ENCODE measurements at places on chromosomes 12 and 14. TPM values are rescaled to one million over a fixed set of nuclear protein-coding genes. Genes with fewer than 3 reads are reported as not detected.

GRCh38 chr14:62736048-62737043, 308.9 kb downstream of the KCNH5 start:
- DNase-seq: no peak

- peak; percentile 45 for DNase-seq
Observed at GRCh38 chr14:99230208-99231151, 41.5 kb downstream of the BCL11B start.

- DNase-seq: no peak
Observed at GRCh38 chr14:100623961-100624360, 36.7 kb upstream of the BEGAIN start.

DNA sequence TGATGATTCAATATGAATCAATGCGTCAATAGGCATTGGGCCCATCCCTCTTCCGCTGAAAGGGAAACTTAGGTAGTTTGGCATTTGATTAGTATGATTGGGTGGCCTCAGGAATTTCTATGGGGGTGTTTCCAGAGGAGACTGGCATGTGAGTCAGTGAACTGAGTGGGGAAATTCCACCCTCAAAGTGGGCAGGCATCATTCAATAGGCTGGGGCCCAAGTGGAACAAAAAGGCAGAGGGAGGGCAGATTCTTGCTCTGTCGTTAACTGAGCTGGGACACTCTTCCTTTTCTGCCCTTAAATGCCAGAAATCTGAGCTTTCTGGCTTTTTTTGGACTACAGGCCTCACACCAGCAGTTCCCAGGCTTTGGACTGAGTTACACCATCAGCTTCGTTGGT, 373.5 kb downstream of the RPS29 start:
- no peak for DNase-seq

DNA sequence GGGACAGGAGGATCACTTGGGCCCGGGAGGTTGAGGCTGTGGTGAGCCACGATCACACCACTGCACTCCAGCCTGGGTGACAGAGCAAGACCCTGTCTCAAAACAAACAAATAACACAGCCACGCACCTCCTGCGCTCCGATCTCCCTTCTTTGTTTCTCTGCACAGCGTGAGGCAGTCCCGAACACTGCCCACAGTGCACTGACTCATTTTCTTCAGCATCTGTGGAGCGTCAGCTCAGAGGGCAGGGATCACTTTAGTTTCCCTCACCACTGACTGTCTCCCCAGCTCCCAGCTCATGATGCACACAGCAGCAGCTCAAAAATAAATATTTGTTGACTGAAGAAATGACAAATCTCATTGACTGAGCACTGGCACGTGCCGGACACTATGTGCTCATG, 883 bp upstream of the MYL2 start:
- no peak for DNase-seq

GRCh38 chr12:52010152-52010622, 3.4 kb downstream of the TAMALIN start:
- DNase-seq: peak; percentile 82

DNA sequence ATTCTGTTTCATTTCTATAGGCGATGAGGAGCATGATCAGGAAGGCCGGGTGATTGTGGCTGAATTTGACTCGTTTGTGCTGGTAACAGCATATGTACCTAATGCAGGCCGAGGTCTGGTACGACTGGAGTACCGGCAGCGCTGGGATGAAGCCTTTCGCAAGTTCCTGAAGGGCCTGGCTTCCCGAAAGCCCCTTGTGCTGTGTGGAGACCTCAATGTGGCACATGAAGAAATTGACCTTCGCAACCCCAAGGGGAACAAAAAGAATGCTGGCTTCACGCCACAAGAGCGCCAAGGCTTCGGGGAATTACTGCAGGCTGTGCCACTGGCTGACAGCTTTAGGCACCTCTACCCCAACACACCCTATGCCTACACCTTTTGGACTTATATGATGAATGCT, 1.9 kb downstream of the APEX1 start:
- no peak for DNase-seq

GRCh38 chr12:24111616-24112015, 162.1 kb upstream of the SOX5 start:
- DNase-seq: no peak

DNA sequence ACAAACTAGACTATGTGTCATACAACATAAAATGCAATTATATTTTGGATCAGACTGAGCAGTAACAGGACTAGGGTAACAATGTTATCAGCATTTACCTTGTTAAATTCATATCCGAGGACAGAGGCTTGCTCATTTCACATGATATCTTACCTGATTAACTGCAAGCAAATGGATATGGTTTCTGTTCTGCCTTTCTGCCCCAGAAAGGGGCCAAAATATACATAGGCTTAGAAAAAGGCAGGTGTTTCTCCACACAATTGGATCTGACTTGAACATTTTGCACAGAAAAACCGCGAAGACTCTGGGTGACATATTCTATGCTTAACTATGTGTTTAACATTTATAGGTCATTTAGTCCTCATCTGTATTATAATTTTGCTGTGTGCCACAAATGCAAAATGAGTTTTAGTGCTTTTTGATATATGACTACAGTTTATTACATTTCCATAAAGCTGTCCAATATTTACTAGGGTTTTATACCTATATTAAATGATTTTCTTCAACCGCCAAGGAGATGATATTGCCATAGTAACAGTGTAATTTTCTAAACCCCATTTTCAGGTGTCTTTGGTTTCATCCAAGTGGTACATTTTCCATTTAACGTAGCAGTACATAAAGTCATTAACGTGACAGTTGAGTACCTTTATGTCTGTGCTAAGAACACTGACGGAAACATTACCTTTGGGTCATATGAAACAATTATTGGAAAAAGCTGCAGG, 249.3 kb upstream of the KRR1 start:
- DNase-seq: peak; percentile 60

DNA sequence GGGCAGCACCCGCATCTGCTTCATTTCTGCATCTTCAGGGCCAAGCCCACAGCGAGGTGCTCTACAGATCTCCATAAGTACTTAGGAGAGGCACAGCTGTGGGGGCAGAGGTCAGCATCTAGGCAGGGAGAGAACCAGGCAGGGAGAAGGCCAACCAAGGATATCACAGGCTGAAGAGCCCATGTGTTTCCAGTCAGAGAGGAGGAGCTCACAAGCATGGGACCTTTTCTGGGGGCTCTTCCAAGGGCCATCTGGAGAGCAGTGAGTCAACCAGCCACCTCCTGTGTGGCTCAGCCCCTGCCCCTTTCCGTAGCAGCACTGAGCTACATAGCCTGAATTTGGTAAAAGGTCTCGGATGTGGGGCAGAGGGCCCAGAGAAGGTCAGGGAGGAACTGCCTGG, 78.5 kb downstream of the ARL6IP4 start:
- no peak for DNase-seq

- DNase-seq: no peak
Observed at GRCh38 chr14:94322648-94323570, at the start of gene SERPINA6. Gene SERPINA6, minus strand, starts transcription at chr14:94323336. Its CDS starts 8,688 bp downstream, at chr14:94314648.

DNA sequence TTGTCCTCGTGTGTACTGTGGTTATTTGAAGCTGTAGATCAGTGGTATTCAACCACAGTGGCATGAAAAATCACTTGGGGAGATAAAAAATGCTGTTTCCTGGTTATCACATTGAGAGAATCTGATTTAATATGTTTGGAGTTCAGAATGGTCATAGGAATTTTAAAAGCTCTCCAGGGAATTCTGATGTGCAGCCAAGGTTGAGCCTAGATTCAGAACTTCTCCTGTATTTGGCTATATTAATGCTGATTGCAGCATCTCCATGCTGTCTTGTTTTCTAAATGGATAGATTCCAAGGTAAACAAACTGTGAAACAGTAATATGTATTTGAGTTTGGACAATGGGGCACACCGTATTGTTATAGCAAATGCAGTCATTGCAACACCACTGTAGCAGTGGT, 982.2 kb upstream of the FBXO33 start:
- DNase-seq: no peak

GRCh38 chr12:33942172-33942571, 80.1 kb upstream of the ALG10 start:
- DNase-seq: no peak

- no peak for DNase-seq
Observed at GRCh38 chr12:39122562-39123204, 217.3 kb upstream of the CPNE8 start.

DNA sequence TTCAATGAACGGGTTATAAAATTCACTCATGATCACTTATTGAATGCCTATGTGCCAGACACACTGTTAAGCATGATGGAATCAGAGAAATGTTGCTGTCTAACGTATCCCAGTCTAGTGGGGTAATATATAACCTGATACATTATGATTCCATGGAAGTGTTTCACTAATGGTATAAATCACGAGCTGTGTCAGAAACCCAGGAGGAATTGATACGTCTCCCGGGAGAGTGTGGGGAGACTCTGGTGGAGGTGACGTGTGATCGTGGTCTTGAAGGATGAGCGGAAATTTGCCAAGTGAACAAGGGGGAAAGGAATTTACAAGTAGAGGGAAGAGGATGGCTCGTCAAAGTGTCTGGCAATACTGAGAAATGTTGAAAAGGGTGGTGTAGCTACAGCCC, 26.5 kb downstream of the MANSC1 start:
- DNase-seq: no peak

DNA sequence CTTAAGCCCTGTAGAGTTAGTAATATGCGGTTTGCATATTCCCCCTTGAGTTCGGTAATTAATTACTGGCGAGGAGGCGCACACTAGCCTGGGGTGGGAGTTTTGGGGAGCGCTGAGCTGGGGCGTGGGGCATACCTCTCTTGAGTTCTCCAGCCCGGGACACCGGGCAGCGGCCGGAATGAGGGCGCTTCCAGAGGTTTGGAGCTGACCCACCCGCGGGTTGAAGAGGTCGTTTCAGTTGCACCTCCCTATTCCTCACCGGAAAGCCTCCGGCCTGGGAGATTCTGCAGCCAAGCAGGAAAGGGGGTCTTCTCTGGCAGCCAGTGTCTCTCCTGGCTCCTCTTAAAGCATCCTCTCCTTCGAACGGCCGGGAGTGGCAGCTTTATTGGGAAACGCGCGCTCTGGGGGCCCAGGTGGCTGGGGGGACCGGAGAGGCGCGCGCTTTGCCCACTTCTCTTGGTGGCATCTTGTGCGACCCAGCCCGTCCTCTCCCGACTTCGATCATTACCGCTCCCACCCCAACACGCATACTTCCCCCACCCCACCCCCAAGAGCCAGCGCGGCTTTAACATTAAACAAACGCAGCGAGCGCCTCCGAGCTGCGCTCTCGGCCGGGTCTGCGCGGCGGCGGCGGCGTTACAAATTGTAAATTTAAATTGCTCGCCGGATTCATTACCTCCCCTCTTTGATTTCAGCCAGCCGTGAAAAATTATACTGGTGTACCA, 3.9 kb upstream of the LHX5 start:
- peak; percentile 78 for DNase-seq

DNA sequence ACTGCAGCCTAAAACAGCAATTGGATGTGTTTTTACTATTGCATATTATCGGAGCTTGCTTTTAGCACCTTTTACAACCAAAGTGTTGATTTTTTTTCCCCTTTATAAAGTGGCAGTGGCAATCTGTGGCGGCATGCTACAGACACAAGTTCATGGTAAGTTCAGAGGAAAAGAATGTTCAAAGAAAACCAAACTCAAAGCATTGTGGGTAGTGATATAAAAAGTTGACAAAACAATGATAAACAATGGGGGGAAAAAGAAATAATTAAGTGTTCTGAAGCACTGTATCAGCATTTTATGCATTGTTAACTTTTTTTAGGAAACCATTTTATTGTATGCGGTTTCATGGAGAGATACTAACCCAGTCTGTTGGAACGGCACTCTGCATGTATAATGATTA, 492.0 kb upstream of the SOX5 start:
- DNase-seq: no peak

DNA sequence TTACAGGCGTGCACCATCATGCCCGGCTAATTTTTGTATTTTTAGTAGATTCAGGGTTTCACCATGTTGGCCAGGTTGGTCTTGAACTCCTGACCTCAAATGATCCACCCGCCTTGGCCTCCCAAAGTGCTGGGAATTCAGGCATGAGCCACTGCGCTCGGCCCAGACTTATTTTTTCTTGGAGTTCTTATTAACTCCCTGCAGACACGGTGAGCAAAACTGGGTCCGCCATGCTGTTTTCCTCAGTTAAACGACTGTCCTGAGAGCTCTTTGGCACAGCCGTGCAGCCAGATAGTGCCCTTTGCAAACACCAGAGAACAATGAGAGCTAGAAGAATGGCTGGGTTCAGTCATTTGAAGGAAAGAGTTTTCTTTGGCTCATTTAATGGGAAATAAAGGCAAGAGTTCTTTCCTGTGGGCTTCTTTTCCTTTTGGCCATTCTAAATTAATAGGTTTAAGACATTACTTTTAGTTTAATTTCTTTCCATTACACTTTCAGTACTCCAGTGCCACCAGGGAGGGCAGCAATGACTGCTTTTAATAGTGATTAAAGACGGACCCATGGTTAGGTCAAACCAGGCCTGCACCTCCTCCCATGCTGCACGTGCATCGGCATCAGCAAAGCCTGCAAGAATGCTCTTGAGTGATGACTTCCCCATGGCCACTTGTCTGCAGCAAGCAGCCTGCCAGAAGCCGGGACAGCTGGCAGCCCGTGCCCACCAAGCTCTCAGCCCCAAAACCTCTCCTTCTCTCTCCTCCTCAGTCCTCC, 60.7 kb downstream of the VCPKMT start:
- no peak for DNase-seq

DNA sequence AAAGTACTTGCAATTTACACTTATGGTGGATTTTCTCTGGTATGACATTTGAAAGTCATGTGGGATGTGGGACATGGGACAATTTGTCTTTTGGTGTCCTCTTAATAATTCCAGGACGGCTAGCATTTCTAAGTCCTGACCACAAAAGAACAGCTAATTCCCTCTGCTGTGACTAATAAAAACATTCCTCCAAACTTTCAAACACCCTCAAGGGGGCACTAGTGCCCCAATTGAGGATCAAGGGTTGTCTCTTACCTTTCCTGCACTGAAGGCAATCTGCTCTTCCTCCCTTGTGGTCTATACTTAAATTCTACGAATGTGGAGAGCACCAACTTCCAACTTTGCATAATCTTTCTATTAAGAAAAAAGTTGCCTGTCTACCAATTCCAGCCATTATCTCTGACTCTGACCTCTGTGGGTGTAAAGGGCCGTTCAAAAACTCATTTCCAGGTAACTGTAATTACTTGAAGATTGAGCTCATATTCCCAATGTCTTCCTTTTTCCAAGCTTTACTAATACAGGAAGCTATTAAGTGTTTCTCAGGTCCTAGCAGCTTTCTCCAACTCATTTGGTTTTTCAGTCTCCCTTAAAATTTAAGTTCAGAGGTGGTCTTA, 210.2 kb downstream of the PTPRO start:
- DNase-seq: no peak

The SIX6 gene
- polyA plus RNA-seq: 5.2 TPM

The GPRC5A gene
- polyA plus RNA-seq: 0.24 TPM

The TAS2R9 gene
- not detected for polyA plus RNA-seq

The NGB gene
- polyA plus RNA-seq: 28.3 TPM

The GLIPR1 gene
- 2.2 TPM for polyA plus RNA-seq

The DCD gene
- not detected for polyA plus RNA-seq

The PSMA3 gene
- polyA plus RNA-seq: 50.9 TPM

The DYNC1H1 gene
- 625 TPM for polyA plus RNA-seq

The PPTC7 gene
- 4.3 TPM for polyA plus RNA-seq

The FOXN4 gene
- 9.0 TPM for polyA plus RNA-seq

All from brain (organoid and tissue), 16 donors.